Activated naive CD4-positive, alpha-beta T cell treated with anti-CD3 and anti-CD28 coated beads for 36 hours (primary cell): ENCODE measurements at places on chromosomes 7 and 10.
A peak's percentile ranks its signal among the peaks of the same experiment; 100 is the strongest.

- H3K4me1 ChIP-seq, result no peaks in the 10 kb centered on the region
- H3K27me3 ChIP-seq, result peaks cover 13% of the 10 kb centered on the region
- no peak overlapping the region for H3K4me3 ChIP-seq
- DNase-seq, result no peak
- no peak overlapping the region for H3K27ac ChIP-seq
- H3K36me3 ChIP-seq, result no peaks in the 10 kb centered on the region
Observed at GRCh38 chr10:100576282-100576635, 40.5 kb downstream of the HIF1AN start.

DNA sequence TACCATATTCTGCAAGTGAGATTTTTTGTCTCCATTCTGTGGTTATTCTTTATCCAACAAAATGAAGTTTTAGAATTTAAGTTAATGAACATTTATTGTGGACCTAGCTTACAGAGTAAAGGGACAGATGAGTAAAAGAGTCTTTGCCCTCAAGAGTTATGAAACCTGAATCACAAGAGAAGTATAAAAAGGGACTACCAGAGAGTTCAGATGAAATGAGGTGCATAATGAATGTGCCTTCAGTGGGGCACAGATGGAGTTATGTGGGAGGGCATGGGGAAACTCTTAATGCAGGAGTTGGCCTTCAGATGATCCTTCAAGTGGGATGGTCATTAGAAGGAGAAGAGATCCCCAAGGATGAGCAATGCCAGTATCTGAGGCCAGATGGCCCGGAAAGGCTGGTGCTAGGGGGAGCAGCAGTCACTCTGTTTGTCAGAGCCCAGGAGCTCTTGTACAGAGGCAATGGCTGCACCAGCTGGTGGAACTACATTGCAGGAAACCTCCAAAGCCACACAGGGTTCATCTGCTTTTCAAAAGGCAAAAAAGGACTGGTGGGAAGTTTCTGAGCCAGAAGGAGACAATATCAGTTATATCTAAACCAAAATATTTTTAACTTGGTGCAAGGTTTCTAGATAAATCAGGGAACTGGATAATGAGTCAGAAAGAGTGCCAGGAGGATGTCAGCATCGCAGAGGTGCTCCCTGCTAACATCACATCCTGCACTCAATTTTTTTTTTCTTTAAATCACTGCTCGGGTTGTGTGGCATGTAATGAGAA lies 162.0 kb downstream of the KLF6 start:
- H3K36me3 ChIP-seq, result peaks cover 6% of the 10 kb centered on the region
- H3K27ac ChIP-seq, result peak overlapping the region; percentile 68
- peak; percentile 51 for DNase-seq
- peaks cover 21% of the 10 kb centered on the region for H3K4me1 ChIP-seq
- peaks cover 2% of the 10 kb centered on the region for H3K27me3 ChIP-seq
- H3K4me3 ChIP-seq, result no peak overlapping the region

DNA sequence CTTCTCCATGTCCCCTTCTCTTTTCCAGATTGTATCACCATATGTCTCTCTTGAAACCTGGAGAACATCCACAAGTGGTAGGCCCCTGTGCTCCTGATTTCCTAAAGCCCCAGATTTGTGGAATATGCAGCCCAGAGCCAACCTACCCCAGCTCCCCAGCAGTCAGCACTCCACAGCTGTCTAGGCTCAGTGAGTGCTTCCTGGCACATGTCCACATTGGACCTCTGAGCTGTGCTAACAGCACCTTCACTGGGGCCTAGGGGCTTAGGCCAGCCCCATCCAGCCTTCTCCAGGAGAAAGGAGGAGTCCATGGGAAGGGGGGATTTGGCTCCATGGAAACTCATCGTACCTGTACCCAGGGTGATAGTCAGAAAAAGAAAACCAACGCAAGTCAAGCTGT lies 192.7 kb downstream of the FGFR2 start:
- H3K4me1 ChIP-seq, result no peaks in the 10 kb centered on the region
- H3K27me3 ChIP-seq, result no peaks in the 10 kb centered on the region
- no peak overlapping the region for H3K4me3 ChIP-seq
- H3K27ac ChIP-seq, result no peak overlapping the region

- H3K27ac ChIP-seq, result peak overlapping the region; percentile 80
- peak overlapping the region; percentile 72 for H3K4me3 ChIP-seq
- peak; percentile 22 for DNase-seq
- no peaks in the 10 kb centered on the region for H3K27me3 ChIP-seq
- H3K4me1 ChIP-seq, result peaks cover 18% of the 10 kb centered on the region
Observed at GRCh38 chr7:101754424-101755159, 62.8 kb upstream of the CUX1 start.

DNA sequence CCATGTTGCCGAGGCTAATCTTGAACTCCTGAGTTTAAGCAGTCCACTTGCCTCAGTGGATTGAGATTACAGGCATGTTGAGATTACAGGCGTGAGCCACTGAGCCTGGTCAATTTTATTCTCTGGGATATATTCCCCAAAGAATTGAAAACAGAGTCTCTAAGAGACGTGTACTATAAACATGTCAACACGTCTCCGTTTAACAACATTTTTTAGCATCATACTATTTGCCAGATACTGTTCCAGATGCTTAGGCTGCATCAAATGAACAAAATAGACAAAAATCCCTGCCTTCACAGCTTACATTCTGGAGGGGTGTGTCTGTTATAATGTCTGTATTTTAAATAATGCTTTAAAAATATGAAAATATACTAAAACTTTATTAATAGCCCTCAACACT lies 54.1 kb upstream of the PRKG1 start:
- no peak overlapping the region for H3K4me3 ChIP-seq
- H3K36me3 ChIP-seq, result no peaks in the 10 kb centered on the region
- DNase-seq, result no peak
- H3K4me1 ChIP-seq, result no peaks in the 10 kb centered on the region
- peaks cover 1% of the 10 kb centered on the region for H3K27me3 ChIP-seq
- no peak overlapping the region for H3K27ac ChIP-seq

- no peak overlapping the region for H3K4me3 ChIP-seq
- H3K4me1 ChIP-seq, result no peaks in the 10 kb centered on the region
Observed at GRCh38 chr7:158127241-158127640, 460.4 kb downstream of the PTPRN2 start.

GRCh38 chr10:114043532-114044246 lies at the start of gene ADRB1:
Gene ADRB1 (plus strand): TSS chr10:114043866. CDS start chr10:114044133, 267 bp downstream.
- peak; percentile 53 for DNase-seq
- peaks cover 62% of the 10 kb centered on the region for H3K27me3 ChIP-seq
- no peaks in the 10 kb centered on the region for H3K36me3 ChIP-seq
- peaks cover 11% of the 10 kb centered on the region for H3K4me1 ChIP-seq
- peak within 1 kb of the TSS; percentile 72 for H3K4me3 ChIP-seq

DNA sequence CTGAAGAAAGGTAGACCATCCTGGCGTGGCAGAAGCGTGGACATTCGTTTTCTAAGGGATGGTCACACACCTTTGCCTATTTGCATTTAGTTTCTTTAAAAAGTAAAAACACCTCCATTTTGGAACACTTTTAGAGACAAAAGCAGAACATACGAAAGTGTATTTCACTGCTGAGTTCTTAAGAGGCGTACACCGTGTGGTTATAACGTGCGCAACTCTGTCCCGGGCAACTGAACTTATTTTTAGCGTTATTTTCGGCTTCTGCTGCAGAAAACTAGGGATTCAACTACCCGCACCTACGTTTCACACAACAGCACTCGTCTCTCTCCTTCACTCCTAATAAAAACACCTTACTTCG lies 557 bp upstream of the LSM8 start:
- H3K27ac ChIP-seq, result peak overlapping the region; percentile 98
- DNase-seq, result no peak

DNA sequence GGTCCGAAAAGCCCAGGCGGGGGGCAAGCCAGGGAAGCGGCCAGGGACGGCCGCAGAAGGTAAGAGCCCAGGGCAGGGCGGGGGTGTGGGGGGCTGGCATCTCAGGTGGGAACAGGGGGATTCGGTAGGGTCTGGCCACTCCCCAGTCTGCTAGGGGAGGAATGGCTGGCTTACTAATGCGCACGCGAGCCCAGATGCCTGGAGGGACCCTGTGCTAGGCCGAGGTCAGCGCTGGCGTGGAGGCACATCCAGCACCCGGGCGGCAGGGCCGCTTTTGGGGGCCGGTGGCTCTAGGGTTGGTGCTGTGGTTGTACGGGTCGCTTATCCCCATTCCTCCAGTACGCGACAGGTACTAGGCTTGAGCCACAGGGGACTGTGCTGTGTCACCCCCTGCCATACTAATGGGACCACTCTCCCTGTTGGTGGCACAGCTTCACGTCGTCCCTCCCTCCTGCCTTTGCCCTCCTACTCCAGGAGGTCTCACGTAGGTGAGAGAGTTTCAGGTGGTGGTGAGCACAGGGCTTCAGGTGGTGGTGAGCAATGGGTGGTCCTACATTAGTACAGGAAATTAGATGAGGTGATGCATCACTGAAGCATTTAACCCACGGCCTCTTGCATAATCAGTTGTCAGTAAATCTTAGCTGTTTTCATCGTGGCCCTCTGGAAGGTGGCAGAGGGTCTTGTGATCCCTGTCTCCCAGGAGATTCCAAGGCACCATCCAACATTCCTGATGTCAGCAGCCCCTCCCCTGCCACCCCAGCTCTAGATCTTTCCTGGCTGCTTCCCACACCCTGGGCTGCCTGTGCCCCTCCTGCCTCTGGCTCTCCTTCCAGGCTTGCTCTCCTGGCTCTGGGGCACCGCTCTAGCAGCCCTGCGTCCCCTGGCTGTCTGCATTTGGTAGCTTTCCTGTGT lies 971 bp downstream of the AEBP1 start:
- H3K27me3 ChIP-seq, result no peaks in the 10 kb centered on the region
- H3K36me3 ChIP-seq, result no peaks in the 10 kb centered on the region
- H3K27ac ChIP-seq, result no peak overlapping the region

GRCh38 chr7:22200238-22200637 lies 156.7 kb downstream of the RAPGEF5 start:
- no peak for DNase-seq
- no peak overlapping the region for H3K27ac ChIP-seq
- H3K4me1 ChIP-seq, result no peaks in the 10 kb centered on the region

DNA sequence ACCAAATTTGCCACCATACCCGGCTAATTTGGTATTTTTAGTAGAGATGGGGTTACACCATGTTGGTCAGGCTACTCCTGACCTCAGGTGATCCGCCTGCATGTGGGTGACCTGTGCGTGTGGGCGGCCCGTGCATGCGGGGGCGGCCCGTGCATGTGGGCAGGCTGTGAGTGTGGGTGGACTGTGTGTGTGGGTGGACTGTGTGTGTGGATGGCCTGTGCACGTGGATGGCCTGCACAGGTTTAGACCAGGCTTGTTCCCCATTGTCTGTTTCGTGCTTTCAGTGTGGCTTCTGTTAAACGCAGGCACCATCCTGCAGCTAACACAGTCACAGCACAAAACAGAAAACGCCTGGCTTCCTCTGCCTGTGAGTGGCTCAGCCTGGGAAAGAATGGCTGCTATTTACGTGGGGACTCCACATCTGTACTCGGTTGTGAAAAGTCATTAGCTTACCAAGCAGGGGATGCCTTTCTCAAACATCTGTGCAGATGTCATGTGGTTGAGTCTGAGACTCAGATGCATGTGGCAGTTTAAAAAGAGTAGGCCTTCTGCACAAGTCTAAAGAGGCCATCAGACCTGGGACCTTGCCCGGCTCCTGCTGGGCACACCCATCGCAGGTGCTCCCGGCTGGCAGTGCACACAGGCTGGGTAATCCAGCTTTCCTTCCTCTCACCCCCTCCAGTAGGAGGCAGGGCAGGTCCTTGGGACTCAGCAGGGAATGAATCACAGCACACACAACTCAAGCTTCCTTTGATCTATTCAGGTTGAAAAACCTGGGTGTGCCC lies 91.6 kb downstream of the COBL start:
- H3K27ac ChIP-seq, result no peak overlapping the region
- peak; percentile 7 for DNase-seq
- H3K27me3 ChIP-seq, result peaks cover 1% of the 10 kb centered on the region
- no peaks in the 10 kb centered on the region for H3K4me1 ChIP-seq
- H3K36me3 ChIP-seq, result no peaks in the 10 kb centered on the region
- no peak overlapping the region for H3K4me3 ChIP-seq

- peaks cover 2% of the 10 kb centered on the region for H3K27me3 ChIP-seq
- no peaks in the 10 kb centered on the region for H3K36me3 ChIP-seq
- no peak overlapping the region for H3K4me3 ChIP-seq
- no peak for DNase-seq
- no peaks in the 10 kb centered on the region for H3K4me1 ChIP-seq
Observed at GRCh38 chr7:128435327-128435686, 20.4 kb upstream of the HILPDA start.

DNA sequence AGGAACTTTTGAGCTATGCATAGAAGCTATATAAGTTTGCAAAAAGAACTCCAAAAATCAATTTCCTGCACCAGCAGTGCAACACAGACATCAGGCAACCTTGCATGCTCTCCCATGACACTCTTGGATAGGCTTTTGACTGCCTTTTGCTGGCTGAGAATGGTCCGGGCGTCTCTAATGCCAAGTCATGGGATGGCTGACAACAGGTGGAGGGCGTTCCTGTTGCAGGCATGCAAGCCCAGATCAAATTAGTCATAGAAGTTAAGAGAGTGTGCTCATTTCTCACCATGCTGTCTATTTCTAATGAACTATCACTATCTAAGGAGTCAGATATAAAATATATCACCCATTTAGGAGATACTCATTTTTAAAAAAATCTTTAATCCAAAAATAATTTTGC lies 8.4 kb downstream of the PLCE1 start:
- H3K4me3 ChIP-seq, result no peak overlapping the region
- peaks cover 31% of the 10 kb centered on the region for H3K27me3 ChIP-seq
- no peak overlapping the region for H3K27ac ChIP-seq

- no peaks in the 10 kb centered on the region for H3K4me1 ChIP-seq
- H3K4me3 ChIP-seq, result no peak overlapping the region
- DNase-seq, result no peak
- no peak overlapping the region for H3K27ac ChIP-seq
Observed at GRCh38 chr7:147053746-147054145, 937.1 kb downstream of the CNTNAP2 start.

DNA sequence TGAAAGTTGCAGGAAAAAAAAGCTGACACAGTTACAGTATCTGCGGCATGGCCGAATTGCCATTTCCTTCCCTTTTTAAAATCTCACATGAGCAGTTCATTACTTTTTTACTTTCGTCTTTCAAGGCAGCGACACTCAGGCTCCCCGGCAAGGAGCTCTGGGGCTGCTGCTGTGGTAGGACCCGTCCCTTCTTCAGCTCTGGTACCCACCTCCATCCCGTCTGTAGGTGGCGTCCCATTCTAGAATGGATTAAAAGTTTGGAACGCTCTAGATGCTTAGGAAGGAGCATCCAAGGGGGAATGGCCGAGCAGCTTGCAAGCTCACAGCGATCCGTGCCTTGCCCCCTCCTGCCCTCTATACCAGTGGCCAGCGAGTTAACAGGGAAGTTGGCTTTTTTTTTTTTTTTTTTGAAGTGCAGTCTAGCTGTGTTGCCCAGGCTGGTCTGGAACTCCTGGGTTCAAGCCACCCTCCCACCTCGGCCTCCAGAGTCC lies 22.8 kb upstream of the TTYH3 start:
- H3K27me3 ChIP-seq, result no peaks in the 10 kb centered on the region
- peak; percentile 54 for DNase-seq
- H3K4me3 ChIP-seq, result no peak overlapping the region
- no peaks in the 10 kb centered on the region for H3K36me3 ChIP-seq

- DNase-seq, result no peak
- H3K27me3 ChIP-seq, result no peaks in the 10 kb centered on the region
- no peaks in the 10 kb centered on the region for H3K4me1 ChIP-seq
- no peaks in the 10 kb centered on the region for H3K36me3 ChIP-seq
Observed at GRCh38 chr7:79880312-79880711, 254.3 kb upstream of the GNAI1 start.
